ENCODE measurements at places on chromosomes 1 and 21. TPM values are rescaled to one million over a fixed set of nuclear protein-coding genes. Genes with fewer than 3 reads are reported as not detected.

GRCh38 chr1:228917342-228917741, 182.1 kb downstream of the RHOU start:
- no peak for DNase-seq

The MUTYH gene
- total RNA-seq, result 19.1 TPM

The B3GALT2 gene
- total RNA-seq, result 3.1 TPM

The KRTAP19-2 gene
- not detected for total RNA-seq

The CTSS gene
- total RNA-seq, result 118 TPM

GRCh38 chr1:105243411-105243810, 1493.7 kb downstream of the AMY1C start:
- no peak for DNase-seq

The HAO2 gene
- not detected for total RNA-seq

- no peak for DNase-seq
Observed at GRCh38 chr1:112059679-112060078, 70.2 kb upstream of the KCND3 start.

DNA sequence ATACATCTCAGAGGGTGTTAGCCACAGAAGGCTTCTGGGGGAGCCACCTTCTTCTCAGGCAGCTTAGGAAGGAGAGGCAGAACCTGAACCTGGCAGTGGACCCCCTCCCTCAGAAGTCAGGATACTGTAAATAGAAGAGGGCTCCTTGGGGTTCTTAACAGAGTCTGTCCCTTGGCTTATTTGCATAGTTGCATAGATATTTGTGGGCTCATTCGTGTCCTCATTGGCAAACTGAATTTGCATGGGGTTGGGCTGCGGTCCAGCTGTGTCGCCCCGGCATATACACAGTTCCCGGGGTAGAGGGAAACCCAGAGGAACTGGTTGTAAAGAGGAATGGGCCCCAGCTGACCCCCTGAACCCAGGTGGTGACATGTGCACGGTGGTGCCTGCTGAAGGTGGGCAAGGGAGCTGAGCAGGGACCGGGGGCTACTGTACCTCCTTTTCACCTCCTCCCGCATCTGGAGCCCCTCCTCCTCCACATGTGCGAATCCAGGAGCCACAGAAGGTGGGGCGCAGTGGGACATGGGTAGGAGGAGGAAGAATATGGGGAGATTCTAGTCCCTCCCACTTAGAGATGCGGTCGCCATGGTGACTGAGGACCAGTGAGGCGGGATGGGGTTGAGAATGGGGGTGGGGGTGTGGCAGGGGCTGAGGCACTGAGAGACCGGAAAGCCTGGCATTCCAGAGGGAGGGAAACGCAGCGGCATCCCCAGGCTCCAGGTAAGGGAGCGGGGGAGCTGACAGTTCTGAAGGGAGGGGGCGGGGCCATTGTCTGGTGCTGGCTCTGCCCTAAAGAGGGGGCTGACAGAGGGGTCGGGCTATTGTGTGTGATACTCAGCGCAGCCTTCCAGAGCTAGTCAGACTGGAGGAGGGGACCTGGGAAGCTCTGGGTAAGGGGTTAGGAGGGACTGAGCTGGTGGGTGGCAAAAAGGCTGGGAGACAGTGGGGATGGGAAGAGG, 3.7 kb upstream of the SEMA4A start:
- no peak for DNase-seq

The PKP1 gene
- total RNA-seq, result 3.5 TPM

The KIF26B gene
- 2.9 TPM for total RNA-seq

- DNase-seq, result no peak
Observed at GRCh38 chr1:182293119-182293589, 98.4 kb downstream of the GLUL start.

The XCL1 gene
- total RNA-seq, result not detected

DNA sequence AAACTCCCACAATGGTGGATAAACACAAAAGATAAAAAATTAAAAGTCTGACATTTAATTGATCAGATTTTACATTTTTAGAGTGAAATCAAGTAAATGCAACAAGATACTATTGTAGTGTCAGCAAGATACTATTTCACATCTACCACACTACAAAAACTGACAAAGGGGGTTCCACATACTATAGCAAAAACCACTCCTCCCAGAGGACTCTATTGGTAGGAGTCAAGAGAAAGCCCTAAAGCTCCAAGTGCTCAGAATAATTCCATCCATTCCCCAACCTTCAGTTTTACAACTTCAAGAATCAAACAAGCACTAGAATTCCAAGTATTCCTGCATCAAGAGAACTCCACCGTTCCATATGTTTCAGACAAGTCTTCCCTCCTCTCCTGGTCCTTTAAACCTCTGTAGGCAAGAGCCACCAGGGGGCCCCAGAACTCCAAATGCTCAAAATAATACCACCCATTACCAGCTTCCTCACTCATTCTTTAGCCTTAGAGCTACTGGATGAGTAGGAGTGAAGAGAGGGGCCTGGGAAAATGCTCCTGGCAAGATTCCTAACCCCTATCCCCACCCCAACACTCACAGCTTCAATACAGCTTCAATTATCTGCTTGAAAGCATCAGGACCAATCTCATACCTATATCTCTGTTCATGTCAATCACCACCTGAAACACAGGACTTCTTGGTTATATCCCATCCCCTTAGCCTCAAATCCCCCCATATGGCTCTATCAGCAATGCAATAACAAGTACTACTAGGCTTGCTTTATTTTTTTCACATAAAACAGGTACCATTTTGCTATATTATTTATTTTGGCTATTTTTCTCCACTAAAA, 9.9 kb downstream of the TOR1AIP2 start:
- peak; percentile 65 for DNase-seq

The ELF3 gene
- 302 TPM for total RNA-seq

The ZNF593OS gene
- not detected for total RNA-seq

DNA sequence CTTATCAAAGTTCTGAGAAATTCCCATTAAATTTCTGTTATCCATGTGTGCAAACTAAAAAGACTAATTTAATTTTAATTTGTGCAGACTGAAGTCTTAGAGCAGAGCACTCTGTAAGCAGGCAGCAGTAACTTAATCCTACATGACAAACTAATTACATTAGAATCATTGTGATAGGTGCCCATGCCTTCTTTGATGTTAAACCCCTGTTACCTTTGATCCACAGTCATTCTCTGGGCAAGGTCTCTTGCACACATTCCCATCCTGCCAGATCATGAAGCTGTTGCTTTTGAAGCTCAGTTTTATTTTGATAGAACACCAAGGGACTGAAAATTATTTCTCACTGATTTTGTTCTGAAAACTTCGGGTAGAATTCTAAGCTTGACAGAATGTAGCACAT, 77.2 kb downstream of the BCAR3 start:
- no peak for DNase-seq

GRCh38 chr1:167223144-167224103, 2.7 kb downstream of the POU2F1 start:
- no peak for DNase-seq

DNA sequence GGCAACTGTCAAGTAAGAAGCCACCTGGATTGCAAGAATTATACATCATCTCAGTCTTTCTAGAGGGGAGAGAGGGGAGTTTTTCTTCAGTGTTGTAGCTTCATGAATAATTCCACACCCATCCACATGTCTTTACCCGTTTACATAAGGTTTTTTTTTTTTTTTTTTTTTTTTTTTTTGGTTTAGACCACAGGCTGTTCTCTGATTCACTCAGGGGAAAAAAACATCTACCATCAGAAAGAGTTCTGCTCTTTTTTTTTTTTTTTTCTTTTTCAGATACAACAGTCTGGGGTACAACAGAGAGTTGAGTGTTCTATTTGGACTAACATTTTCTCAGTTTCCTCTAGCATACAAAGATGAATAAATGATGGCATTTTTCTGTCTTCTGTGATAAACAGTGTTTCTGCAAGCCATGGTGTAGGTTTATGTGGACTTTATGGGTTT, 4.9 kb upstream of the KIF14 start:
- no peak for DNase-seq

DNA sequence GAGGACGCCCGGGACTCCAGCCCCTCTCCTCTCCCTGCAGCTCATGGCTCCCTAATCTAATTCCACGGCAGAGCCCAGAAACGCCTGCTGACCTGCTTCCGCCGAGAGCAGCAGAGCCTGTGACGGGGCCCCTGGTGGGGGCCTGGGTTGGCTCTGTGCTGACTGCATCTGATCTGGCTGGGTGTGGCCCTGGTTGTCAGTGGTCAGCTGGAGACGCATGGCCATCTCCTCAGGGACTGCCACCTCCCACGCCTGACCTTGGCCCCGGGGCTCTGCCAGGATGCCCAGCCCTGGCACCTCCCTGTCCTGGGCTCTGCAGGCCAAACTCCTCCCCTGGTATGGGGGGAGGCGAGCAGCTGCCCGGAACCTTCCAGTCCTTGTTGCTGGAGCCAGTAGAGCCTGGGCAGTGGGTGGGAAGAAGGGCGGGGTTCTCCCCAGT, 1.1 kb upstream of the PLCH2 start:
- peak; percentile 26 for DNase-seq

The HYI gene
- 24.4 TPM for total RNA-seq

- no peak for DNase-seq
Observed at GRCh38 chr1:16061266-16061665, 12.2 kb downstream of the FAM131C start.

GRCh38 chr1:67639361-67639760, 45.6 kb upstream of the GADD45A start:
- no peak for DNase-seq

DNA sequence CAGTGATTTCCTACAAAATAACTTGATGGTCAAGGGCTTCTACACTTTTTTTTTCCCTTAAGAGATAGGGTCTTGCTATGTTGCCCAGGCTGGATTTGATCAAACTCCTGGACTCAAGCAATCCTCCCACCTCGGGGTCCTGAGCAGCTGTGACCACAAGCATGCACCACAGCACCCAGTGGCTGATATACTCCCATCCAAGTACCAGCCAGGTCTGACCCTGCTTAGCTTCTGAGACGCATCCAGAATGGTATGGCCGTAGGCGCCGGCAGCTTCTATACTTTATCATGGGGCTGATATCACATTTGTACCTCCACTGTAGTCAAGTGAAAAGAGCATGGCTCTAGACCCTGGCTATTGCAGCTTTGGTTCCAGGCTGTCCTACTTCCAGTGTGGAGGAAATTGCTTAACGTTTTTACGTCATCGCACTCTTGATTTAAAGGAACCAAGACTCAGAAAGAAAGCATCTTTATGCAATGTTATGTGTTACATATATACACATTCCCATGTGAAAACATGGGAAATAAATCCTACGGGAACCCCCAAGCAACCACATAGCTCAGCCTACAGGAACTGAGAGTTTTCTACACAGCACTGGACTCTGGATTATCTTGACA, 39.5 kb downstream of the PDPN start:
- no peak for DNase-seq

DNA sequence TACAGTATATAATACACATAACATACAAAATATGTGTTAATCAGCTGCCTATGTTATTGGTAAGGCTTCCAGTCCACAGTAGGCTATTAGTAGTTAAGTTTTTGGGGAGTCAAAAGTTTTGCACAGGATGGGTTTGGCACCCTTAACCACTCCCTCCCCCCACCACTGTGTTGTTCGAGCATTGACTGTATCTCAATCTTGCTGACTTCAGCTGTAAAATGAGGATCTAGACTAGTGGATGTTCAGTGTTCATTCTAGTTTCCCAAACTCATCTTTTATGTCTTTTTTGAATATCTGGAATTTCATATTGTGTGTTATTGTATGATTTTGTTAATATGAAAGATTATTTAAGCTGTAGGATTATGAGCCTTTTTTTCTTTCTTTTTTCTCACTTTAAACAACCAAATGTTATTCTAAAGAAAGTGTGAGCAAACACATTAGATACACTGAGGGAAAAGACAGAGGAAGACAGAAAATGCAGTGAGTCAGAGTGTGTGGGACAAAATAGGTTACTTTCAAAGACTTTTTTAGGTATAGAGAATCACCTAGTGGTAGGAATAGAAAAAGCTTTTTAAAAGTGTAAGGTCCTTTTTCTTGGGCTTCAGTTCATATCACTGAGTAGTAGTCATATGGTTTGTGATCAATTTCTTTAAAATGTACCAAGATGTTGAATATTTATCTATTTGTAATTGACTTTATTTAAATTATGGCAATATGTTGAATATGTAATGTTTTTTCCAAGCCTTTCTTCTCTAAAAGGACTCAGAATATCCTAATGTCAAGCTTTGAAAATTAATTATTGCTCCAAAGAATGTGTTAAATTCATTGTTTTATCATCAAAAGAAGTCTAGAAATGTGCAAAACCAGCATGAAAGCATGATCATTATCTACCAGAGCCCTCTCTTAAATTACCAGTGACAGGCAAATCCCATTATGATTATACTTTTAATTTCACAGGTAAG, 17.9 kb upstream of the CENPF start:
- peak; percentile 52 for DNase-seq

The TMEM54 gene
- 195 TPM for total RNA-seq

GRCh38 chr1:19442154-19443096, 42.9 kb downstream of the CAPZB start:
- no peak for DNase-seq

The A3GALT2 gene
- total RNA-seq, result not detected

The FRRS1 gene
- total RNA-seq, result 14.9 TPM
